ENCODE measurements at places on chromosomes 7 and 10. TPM values are rescaled to one million over a fixed set of nuclear protein-coding genes. Genes with fewer than 3 reads are reported as not detected.

GRCh38 chr10:74047871-74048270, 50.0 kb downstream of the VCL start:
- no peaks in the 10 kb centered on the region for H3K4me1 ChIP-seq
- H3K27ac ChIP-seq: no peak overlapping the region
- H3K27me3 ChIP-seq: no peaks in the 10 kb centered on the region
- no peak overlapping the region for H3K4me3 ChIP-seq
- H3K36me3 ChIP-seq: peaks cover 73% of the 10 kb centered on the region

DNA sequence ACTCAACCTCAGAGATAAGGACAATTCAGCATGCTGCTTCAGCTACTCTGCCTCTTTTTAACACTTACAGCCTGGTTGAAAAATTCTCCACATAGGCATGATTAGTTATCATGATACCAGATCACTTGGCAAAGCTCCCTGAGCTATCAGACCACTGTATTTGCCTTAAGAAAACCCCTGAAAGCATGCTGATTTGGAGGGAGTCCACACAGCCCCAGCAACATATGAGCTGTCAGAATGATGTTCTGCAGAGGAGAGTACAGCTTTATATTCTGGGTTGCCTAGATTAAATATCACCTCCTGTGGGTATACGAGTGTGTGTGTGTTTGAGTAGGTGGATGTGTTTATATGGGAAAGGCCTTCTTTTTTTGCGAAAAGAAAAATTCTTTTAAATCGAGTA, 170.2 kb upstream of the CHRM2 start:
- H3K27me3 ChIP-seq: no peaks in the 10 kb centered on the region
- no peaks in the 10 kb centered on the region for H3K4me1 ChIP-seq
- H3K27ac ChIP-seq: no peak overlapping the region
- H3K4me3 ChIP-seq: no peak overlapping the region
- no peaks in the 10 kb centered on the region for H3K36me3 ChIP-seq
- DNase-seq: no peak

DNA sequence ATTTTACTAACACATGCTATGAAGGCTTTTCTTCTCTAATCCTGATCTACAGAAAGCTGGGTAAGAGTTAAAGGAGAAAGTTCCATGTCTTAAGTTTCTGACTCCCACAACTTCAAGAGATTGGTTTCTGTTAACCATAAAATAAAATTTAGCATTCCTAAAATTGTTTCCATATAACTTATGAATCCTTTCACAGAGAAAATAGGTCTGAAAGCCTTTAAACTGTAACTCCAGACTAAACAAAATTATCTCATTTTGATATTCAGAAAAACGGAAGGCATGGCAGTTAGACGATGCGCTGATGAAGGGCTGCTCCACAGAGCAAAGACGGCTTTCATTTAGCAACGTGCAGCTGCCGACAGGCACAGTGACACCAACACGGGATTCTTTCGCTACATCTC, 133.3 kb downstream of the SLC25A13 start:
- no peaks in the 10 kb centered on the region for H3K27me3 ChIP-seq
- peaks cover 69% of the 10 kb centered on the region for H3K36me3 ChIP-seq
- DNase-seq: no peak
- no peak overlapping the region for H3K27ac ChIP-seq

- H3K27ac ChIP-seq: peak overlapping the region; percentile 8
- no peaks in the 10 kb centered on the region for H3K27me3 ChIP-seq
- H3K4me1 ChIP-seq: peaks cover 22% of the 10 kb centered on the region
- no peak overlapping the region for H3K4me3 ChIP-seq
These were observed 130.7 kb downstream of the BAMBI start for GRCh38 chr10:28807760-28808613.

DNA sequence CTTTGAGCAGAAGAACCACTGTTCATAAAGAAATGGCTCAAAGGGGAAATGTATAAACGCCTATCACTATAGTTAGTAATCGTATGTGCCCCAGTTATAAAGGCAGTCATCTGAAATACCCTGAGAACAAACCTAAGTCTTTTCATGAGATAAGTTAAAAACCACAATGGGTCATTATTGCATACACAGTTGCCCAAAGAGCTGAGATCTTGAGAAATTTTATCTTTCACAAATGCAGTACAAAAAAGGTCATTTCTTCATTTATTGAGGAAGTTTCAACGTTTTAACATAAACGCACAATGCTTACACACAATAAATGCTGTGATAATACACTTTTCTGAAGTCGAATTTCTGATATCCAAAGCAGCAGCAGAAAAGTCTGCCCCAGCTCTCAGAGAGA, 114.4 kb downstream of the MICU1 start:
- no peaks in the 10 kb centered on the region for H3K36me3 ChIP-seq
- H3K4me1 ChIP-seq: no peaks in the 10 kb centered on the region
- no peak overlapping the region for H3K27ac ChIP-seq
- no peak overlapping the region for H3K4me3 ChIP-seq

DNA sequence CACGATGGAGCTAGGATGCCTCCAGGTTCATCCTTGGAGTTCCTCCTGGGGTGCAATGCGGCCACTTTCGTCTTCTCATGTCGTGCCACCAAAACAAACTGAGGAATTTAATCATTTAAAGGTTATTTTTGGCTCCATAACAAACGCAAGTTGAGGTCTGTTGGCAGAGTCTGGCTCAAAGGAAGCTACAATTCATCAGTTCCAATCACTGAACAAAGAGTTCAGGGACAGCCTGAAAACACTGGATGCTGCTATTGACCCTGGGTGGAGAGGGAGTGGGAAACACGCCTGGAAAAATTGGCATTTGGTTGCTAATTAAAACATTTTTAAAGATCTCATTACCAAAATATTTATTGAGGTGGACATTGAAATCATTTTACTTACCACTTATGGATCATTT, 11.4 kb upstream of the MGMT start:
- H3K4me1 ChIP-seq: no peaks in the 10 kb centered on the region
- no peak for DNase-seq
- no peaks in the 10 kb centered on the region for H3K36me3 ChIP-seq
- H3K27ac ChIP-seq: no peak overlapping the region

GRCh38 chr10:98659951-98660350, 213.2 kb upstream of the HPS1 start:
- H3K27ac ChIP-seq: no peak overlapping the region
- no peaks in the 10 kb centered on the region for H3K36me3 ChIP-seq
- no peaks in the 10 kb centered on the region for H3K4me1 ChIP-seq
- DNase-seq: no peak
- no peaks in the 10 kb centered on the region for H3K27me3 ChIP-seq

GRCh38 chr10:52438119-52438518, 124.0 kb downstream of the DKK1 start:
- DNase-seq: no peak
- no peaks in the 10 kb centered on the region for H3K27me3 ChIP-seq
- H3K4me1 ChIP-seq: no peaks in the 10 kb centered on the region
- H3K4me3 ChIP-seq: no peak overlapping the region
- H3K27ac ChIP-seq: no peak overlapping the region

- H3K27me3 ChIP-seq: no peaks in the 10 kb centered on the region
- no peak for DNase-seq
- H3K27ac ChIP-seq: no peak overlapping the region
- H3K4me3 ChIP-seq: no peak overlapping the region
- H3K36me3 ChIP-seq: no peaks in the 10 kb centered on the region
These were observed 184.1 kb downstream of the BICC1 start for GRCh38 chr10:58696736-58697135.

DNA sequence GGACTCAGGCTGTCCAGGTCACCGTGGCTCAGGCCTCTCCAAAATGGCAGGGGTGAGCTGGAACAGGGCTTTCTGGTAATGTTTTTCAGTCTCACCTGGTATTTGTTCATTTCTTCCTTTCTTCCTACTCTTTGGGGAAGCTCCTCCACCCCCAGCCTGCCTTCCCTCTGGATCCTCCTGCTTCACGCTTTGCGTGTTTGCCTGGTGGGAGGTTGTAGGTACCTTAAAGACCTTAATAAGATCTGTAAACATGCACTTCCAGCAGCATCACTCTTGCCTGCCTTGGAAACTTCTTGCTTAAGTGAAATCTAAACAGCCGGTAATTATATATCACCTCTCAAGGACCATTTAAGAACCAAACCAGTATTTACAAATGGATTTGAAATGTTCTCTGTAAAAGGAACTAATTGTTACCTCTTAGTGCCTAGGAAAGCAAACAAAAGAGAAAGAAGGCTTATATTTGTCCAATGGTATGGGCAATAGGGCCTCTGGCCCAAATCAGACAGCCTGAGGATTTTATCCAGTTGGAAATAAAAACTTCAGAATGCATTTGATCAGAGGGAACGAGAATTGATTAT, 339.9 kb downstream of the CCSER2 start:
- H3K27ac ChIP-seq: no peak overlapping the region
- H3K36me3 ChIP-seq: no peaks in the 10 kb centered on the region
- H3K4me3 ChIP-seq: no peak overlapping the region
- no peak for DNase-seq
- H3K4me1 ChIP-seq: peaks cover 5% of the 10 kb centered on the region
- H3K27me3 ChIP-seq: no peaks in the 10 kb centered on the region

DNA sequence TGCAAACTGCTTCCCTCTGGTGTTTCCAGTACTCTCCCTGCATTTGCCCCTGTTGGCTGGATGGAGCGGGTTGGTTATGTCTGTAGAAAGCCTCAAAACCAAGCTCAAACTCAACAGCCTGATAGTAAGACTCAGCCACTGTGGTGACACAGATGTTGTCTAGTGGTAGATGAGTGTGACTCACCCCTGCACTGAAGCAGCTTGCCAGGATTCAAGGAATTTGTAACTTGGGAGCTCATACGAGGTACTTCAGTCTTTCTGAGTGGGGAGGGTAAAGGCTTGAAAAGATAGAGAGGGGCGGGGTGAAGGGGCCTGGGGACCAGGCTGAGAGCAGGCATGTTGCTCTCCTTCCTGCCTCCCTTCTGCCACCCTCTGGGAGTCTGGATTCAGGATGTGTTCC, 22.9 kb upstream of the AQP1 start:
- H3K27ac ChIP-seq: peak overlapping the region; percentile 41
- H3K4me3 ChIP-seq: no peak overlapping the region
- DNase-seq: no peak
- H3K4me1 ChIP-seq: no peaks in the 10 kb centered on the region
- no peaks in the 10 kb centered on the region for H3K36me3 ChIP-seq

- peaks cover 26% of the 10 kb centered on the region for H3K36me3 ChIP-seq
- H3K4me1 ChIP-seq: peaks cover 19% of the 10 kb centered on the region
- no peaks in the 10 kb centered on the region for H3K27me3 ChIP-seq
These were observed 7.3 kb downstream of the SLC25A13 start for GRCh38 chr7:96314402-96315124.

GRCh38 chr10:132156382-132156781, 30.4 kb upstream of the DPYSL4 start:
- no peaks in the 10 kb centered on the region for H3K27me3 ChIP-seq
- no peak overlapping the region for H3K4me3 ChIP-seq
- H3K36me3 ChIP-seq: peaks cover 6% of the 10 kb centered on the region
- no peaks in the 10 kb centered on the region for H3K4me1 ChIP-seq
- no peak for DNase-seq
- H3K27ac ChIP-seq: no peak overlapping the region

- no peaks in the 10 kb centered on the region for H3K36me3 ChIP-seq
- no peak overlapping the region for H3K27ac ChIP-seq
- no peaks in the 10 kb centered on the region for H3K27me3 ChIP-seq
- H3K4me1 ChIP-seq: no peaks in the 10 kb centered on the region
These were observed 538.7 kb upstream of the MGMT start for GRCh38 chr10:128928231-128928836.

DNA sequence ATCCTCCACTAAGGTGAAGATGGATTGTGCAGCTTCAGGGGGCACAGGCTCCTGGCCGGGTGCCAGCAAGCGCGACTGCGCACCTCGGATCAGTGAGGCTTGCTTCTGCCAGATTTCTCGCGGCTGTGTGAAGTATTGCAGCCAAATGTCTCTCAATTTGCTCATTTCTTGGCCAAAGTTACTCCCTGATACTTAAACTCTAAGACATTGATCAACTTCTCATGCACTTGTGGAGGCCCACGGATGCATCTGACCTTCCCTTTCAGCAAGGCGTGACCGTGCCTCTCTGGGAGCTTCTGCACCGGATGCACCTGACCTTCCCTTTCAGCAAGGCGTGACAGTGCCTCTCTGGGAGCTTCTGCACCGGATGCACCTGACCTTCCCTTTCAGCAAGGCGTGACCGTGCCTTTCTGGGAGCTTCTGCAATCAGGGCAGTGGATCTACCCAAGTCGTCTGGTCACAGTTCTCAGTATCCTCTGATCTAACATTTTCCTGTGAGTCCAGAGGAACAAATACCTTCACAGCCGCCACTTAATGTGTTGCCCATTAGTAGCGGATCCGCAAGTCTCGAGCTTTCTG, 248.3 kb downstream of the ADARB2 start:
- H3K36me3 ChIP-seq: no peaks in the 10 kb centered on the region
- no peaks in the 10 kb centered on the region for H3K27me3 ChIP-seq
- no peak overlapping the region for H3K27ac ChIP-seq
- no peak for DNase-seq

GRCh38 chr7:80216996-80217842, 82.6 kb downstream of the GNAI1 start:
- H3K27ac ChIP-seq: no peak overlapping the region

GRCh38 chr7:44735403-44736165, 13.1 kb upstream of the ZMIZ2 start:
- H3K4me1 ChIP-seq: no peaks in the 10 kb centered on the region
- no peaks in the 10 kb centered on the region for H3K36me3 ChIP-seq
- no peak overlapping the region for H3K4me3 ChIP-seq
- DNase-seq: no peak
- H3K27me3 ChIP-seq: no peaks in the 10 kb centered on the region

DNA sequence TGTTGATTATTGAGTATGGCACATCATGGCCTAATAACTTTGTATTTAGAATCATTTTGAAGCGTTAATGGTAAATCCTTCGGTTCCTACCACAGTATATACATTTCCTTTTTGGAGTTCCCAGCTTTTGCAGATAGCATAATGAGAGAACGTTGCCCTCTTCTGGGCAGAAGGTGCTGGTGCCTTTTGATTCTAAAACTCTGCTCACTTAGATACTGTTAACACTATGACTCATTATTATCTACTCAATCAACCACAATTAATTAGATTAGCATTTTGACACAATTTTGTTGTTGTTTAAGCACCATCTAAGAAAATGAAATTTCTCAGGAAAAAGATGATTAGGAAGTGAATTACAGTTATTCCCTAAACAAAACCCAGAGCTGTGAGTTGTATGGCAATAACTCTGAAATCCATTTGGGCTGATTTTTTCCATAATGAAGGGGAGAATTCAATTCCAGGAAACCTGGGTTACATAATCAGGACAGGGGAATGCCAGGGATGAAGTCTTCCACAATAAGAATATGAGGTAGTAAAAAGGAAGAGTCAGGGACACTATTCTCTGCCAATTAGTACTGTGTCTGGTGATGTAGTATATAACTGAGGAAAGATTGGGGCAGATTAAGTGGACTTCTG, 11.5 kb upstream of the DLD start:
- H3K36me3 ChIP-seq: no peaks in the 10 kb centered on the region
- H3K27ac ChIP-seq: no peak overlapping the region
- no peak overlapping the region for H3K4me3 ChIP-seq
- H3K4me1 ChIP-seq: no peaks in the 10 kb centered on the region

The CAMK2B gene
- 0.14 TPM for total RNA-seq

The CYP17A1 gene
- not detected for total RNA-seq

The ADGRA1 gene
- total RNA-seq: 0.24 TPM

The ANKRD30A gene
- not detected for total RNA-seq

The ZEB1 gene
- total RNA-seq: 0.84 TPM

The SFTPA1 gene
- total RNA-seq: not detected

The GNG11 gene
- total RNA-seq: 3.1 TPM

Measured in endodermal cell (in vitro differentiated cells).